Fibroblast of skin of right biceps (primary cell): ENCODE measurements at places on chromosomes 3 and 15.

GRCh38 chr3:5011555-5012256, 32.5 kb downstream of the BHLHE40 start:
- DNase-seq, result no peak

DNA sequence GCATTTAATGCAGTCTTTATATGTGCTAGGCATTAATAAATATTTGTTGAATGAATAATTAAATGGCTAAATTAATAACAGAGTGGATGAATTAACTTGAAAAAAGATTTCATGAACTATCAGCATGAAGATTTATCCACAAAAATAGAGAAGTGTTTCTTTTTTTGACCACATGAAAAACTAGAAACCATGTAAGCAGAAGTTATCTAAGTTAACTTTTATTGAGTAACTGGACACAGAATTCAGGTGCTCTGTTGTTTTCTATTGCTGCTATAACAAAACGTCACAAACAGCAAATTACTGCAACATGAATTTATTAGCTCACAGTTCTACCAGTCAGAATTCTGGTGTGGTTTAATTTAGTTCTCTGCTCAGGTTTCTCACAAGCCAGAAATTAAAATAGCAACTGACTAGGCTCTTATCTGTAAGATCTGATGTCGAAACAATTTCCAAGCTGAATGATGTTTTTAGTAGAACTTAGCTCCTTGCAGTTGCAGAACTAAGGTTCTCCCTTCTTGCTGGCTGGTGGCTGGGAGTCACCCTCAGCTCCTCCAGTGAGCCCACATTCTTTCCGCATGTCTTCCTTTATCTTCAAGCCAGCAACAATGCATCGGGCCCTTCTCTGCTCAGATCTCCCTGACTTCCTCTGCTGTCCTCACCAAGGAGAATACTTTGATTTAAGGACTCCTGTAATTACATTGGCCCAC, 810.2 kb upstream of the ALCAM start:
- DNase-seq, result peak; percentile 7

GRCh38 chr3:148147903-148148302, 549.8 kb upstream of the AGTR1 start:
- no peak for DNase-seq

GRCh38 chr15:80403712-80404056, 498 bp upstream of the ARNT2 start:
- DNase-seq, result peak; percentile 12

DNA sequence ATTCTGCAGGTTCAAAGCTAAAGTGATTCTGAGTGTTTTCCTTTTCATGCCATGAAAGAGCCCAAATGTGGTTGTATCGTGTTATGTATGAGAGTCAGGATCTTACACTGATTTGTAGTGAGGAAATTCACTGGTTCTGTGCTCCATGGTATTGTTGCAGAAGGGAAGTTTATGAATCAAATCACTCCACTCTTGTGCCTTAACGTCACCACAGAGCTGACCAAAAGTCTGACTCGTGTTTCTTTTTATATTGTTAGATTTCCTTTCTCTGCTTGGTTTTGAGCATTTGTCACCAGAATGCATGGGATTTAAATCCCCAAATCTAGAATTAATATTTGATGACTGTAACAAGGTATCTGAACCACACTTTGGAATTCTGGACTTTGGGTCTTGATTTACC, 29.1 kb upstream of the SLC30A4 start:
- peak; percentile 56 for DNase-seq

DNA sequence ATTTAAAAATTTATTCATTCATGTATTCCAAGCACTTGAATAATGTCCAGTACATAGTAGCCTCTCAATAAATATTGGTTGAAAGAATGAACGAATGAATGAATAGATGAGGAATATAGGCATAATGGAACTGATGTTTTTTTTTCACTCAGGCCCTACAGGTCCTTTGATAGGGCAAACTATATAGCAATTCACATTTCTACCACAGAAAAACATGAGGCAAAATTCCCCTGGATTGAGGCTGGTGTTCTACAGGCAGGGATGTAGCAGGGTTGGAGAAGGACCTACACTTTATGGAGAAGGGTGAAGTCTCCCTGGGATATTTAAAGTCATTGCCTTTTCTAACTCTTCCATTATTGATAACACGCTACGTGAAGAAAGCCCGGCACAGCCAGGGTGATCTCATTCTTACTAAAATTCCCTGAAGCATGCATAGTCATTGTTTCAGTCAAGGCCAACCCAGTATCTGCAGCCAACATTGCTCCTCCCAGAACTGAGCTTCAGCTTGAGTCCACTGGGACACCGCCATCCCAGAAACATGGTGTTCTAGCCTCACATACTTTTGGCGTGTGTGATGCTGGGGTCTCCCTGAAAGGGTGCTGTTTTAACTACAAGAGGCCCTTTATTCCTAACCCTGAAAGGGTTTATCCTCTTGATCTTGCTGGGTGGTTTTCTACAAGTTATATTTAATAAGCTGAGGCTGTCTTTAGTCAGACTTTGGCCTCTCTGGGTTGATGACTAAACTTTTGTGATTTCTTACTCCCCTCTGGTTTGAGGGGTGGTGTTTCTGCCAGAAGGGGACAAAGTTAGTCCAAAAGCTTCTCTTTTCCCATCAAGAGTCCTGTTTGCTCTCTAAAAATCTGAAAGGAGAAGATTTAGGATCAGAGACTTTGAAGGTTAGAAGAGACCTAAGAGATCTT, 25.9 kb upstream of the FBN1 start:
- peak; percentile 97 for DNase-seq

- DNase-seq, result no peak
These were observed 4.2 kb downstream of the TEX264 start for GRCh38 chr3:51675201-51675611.

- peak; percentile 36 for DNase-seq
These were observed 212.7 kb downstream of the ALCAM start for GRCh38 chr3:105579439-105579838.

DNA sequence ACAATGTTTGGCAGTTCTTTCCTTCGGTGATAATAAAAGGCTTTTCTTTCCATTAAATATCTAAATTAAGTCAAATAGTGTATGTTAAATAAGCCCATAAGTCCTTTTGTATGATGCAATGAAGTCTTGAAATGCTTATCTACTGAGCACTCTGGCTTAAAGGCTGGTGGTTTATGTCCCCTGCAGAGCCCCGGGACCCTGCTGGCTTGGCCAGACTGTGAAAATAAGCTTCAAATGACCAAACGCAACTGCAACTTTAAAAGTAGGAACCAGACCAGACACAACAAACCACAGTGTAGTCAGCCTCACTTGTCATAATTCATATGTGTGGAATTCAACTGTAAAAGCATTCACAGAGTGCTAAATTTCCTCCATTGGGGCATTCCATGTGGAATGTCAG, 72.5 kb downstream of the FOXP1 start:
- peak; percentile 99 for DNase-seq

GRCh38 chr3:113498221-113499005, 16.5 kb downstream of the SPICE1 start:
- peak; percentile 63 for DNase-seq
